Stimulated activated CD8-positive, alpha-beta memory T cell treated with anti-CD3 and anti-CD28 coated beads, Interleukin-7, amount 100 ng/mL, for 48 hours (primary cell): ENCODE measurements at places on chromosomes 2 and 18.

GRCh38 chr18:12442946-12443345, 35.2 kb downstream of the PRELID3A start:
- no peak for DNase-seq

- DNase-seq = no peak
Measured at GRCh38 chr18:9113468-9114149, 11.1 kb downstream of the NDUFV2 start.

DNA sequence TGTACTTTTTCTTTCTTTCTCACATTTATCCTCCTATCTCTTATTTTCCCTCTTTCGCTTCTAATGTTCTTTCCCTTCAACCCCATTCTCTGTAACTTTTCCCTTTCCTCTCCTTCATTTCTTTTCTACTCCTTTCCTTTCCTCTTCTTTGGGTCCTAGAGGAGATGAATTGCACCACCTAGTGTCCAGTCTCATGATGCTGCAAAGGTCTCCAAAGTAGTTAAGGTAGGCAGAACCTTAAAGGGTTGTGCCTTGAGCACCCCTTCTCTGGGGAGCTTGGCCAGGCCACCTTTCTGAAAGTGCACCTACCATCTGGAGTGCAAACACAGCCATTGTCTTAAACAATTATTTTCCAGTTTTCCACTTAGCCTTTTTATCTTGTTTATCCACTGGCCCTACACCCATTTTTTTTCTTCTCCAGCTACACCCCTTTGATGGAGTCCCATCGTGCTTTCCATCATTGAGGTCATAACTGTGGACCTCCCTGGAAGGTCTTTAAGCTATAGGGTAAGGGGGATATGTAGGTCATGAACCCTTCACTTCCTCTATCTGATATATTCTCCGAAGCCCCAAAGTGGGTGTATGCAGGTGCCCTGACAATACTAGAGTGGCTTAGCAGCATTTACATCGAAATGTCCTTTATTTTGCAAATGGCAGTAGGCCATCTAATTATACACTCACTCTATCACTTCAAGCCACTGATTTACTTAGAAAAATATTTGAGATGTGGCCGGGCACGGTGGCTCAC, 155.9 kb downstream of the ESCO1 start:
- no peak for DNase-seq

GRCh38 chr2:88866756-88867155, 175.3 kb downstream of the RPIA start:
- no peak for DNase-seq

DNA sequence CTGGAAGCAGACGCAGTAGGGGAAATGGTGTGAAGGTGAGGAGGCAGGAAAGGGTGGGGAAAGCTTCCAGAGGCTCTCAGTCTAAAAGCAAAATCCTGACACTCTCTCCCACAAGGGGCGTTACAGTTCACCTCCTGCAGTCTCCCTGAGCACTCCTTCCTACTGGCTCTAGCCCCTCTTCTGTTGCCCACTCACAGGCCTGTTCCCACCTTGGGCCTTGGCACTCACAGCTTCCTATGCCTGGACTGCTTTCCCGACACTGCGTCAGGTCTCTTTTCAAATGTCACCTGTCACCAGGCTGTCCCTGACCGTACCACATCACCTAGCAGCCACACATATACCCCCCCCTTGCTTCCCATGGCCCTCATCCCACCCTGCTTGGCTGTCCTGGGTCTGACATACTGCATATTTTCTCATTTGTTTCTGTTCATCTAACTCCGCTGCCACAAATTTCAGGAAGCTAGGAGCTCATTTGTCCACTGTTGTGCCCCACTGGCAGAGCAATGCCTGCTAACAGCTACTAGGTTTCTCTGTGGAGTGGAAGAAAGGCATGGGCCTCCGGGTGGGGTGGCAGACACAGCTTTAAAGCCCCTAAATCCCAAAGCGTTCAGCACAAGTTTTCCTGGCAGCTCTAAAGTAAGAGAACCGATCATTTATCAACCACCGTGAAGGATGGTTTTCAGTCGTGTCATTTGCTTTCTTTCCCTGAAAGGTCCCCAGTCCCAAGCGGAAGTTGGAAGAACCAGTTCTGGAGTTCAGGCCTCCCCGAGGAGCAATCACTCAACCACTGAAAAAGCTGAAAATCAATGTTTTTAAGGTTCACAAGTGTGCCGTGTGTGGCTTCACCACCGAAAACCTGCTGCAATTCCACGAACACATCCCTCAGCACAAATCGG, 118.8 kb downstream of the ZNF532 start:
- no peak for DNase-seq
